ENCODE measurements at places on chromosomes 2 and 18.

- no peak for DNase-seq
Measured at GRCh38 chr18:25935356-25935755, 155.1 kb downstream of the SS18 start.

DNA sequence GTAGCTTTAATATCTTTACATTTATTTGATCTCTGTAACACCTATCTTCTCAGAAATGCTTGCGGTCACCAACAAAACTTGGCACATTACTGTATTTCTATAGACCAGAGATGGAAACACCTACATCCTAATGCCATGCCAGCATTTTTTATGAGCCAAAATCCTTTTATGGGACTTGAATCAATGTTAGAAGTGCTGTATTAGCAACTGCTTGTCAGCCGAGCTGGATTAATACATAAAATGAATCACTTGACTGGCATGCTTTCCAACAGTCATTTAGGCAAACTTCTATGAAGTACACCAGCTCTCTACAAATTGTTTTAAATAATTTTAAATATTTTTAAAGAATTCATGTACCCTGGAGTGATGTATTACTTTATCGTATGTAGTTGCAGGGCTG, 272.9 kb upstream of the NRP2 start:
- no peak for DNase-seq

- DNase-seq = no peak
Measured at GRCh38 chr2:143190431-143190830, 61.2 kb downstream of the ARHGAP15 start.

- no peak for DNase-seq
Measured at GRCh38 chr2:127165539-127165935, 54.6 kb downstream of the CYP27C1 start.

DNA sequence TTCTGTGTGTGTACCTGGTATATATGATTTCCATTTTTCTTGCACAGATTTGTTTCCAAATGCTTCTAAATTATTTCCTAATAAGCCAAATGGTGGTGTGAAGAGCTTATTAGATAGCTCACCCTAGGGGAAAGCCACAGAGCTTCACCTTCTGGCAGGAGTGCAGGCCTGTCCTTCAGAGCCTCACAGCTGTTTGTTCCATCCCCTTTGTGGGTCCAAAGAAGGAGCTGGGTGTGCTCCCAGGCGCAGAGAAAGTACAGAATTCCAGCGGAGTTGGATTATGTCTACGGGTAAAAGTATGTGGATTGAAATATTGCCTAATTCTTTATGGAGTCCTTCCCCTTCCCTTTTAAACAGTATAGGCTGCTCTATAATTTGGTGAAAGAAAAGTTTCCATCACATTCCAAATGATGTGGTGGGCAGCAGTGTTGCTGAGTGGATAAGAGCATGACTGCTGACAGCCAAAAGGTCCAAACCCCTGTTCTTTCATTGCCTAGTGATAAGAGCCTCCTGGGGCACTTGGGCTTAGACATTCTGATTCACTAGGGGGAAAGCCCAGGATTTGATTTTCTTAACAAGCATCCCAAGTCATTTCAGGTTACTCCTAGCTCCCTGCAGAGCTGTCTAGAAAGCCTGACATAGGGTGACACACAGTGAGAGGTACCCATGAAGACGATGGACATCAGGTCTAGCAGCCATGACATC, 86.6 kb downstream of the WDSUB1 start:
- no peak for DNase-seq

DNA sequence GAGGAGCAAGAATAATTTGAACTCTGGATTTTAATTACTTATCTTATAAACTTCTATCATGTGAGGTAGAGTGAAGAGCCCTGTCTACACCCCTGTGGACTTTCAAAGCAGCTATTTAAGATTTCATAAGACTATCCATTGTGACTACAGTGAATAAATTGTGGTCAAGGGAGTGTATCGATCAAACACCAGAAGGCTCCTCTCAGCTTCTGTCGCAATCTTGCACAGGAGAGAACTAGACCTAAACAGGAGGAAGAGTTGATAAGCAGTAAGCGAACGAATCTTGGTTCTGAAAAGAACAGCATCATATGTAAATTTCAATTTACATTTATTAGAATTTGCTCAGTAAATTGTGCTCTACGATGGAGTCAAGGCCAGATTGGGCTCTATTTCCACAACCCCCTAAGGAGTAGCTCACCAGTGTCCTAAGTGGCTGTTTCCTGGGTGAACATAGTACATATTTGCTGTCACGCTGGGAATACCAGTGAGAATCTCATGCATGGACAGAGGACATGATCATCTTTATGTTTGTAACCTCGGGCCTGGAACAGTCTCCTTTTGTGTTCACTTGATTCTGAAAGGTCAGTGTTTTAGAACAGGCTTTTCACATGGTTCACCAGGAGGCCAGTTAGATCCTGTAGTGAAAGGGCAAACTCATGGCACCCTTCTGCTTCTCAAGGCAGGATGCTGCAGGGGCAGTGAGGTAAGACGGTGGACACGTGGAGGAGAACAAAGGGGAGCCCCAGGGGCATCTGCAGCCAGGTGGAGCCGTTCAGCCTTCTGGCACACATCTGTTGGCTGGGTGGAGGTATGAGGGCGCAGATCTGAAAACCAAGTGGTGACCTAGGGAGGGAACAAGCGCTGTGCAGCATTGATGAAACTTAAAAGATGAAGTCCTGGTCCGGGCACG, 33.3 kb downstream of the NPAS2 start:
- DNase-seq = no peak

DNA sequence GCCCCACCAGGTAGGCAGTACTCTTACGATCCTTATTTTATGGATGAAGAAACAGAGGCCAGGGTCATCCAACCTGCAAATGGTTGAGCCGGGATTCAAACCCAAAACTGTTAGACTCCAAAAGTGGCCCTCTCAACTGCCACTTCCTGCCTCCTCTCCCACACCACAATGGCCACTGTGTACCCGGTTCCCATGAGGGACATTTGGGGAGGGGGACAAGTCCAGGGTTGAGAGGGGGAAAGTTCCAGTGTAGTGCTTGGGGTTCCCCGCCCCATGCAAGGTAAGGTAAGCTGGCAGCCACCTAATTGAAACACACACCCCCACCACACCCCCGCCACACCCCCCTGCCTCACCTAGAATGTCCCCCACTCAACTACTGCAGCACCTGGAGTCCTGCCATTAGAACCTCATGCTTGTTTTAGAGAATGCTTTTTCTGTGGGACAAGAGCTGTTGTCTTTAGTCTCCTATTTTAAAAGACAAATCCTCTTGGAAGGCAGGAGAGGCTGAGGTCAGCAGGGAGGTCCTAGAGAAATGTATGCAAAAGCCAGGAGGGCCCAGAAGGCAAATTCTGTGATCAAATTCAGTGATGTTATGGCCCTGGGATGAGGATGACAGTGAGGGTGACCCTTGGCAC, 145.2 kb downstream of the ZFP36L2 start:
- no peak for DNase-seq

DNA sequence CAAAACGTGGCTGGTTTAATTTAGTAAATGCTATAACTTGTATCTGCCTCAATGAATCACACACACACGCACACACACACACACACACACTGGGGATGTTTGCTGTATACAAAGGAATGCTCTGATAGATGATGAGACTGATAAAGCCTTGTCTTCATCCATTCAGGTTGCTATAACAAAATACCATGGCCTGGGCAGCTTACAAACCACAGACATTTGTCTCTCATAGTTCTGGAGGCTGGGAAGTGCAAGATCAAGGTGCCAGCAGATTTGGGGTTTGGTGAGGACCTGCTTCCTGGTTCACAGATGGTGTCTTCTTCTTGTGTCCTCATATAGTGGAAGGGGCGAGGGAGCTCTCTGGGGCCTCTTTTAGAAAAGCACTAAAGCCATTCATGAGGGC, 149.5 kb upstream of the HDAC4 start:
- DNase-seq = no peak

All from activated CD4-positive, alpha-beta T cell treated with anti-CD3 and anti-CD28 coated beads, Interleukin-2, Interleukin-6, amounts not matched to agents 100 ng/mL and 50 ng/mL, durations not matched to agents 16 hours and 8 hours (primary cell).